D341Med (cell line): ENCODE measurements at places on chromosomes 3 and 15.

- DNase-seq = no peak
These were observed 37.8 kb downstream of the SLC24A1 start for GRCh38 chr15:65659502-65660052.

- no peak for DNase-seq
These were observed 40.5 kb downstream of the U2SURP start for GRCh38 chr3:143041903-143042302.

DNA sequence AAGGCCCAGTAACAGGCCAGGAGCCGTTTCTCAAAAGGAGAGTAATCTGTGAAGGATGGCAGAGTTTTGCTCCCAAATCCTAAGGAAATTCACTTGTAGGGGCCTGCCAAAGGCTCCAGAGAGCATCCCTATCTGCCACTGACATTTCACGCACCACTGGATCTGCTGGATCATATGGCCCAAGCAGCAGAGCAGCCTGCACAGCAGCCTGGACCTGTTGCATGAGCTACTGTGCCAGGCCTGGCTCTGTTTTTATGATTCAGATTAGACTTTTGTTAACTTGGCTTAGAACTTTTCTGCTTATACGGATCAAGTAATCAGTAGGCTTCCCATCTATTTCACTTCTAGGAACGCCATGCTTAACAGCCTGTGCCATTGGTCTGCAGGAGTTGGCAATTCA is 70.7 kb downstream of the CHRD start:
- no peak for DNase-seq

- DNase-seq = no peak
These were observed 432.3 kb upstream of the TPRG1 start for GRCh38 chr3:188739511-188739910.

- no peak for DNase-seq
These were observed 31.4 kb downstream of the MAPK6 start for GRCh38 chr15:52050416-52050815.

GRCh38 chr3:39122813-39123212 is 15.3 kb downstream of the TTC21A start:
- DNase-seq = no peak

DNA sequence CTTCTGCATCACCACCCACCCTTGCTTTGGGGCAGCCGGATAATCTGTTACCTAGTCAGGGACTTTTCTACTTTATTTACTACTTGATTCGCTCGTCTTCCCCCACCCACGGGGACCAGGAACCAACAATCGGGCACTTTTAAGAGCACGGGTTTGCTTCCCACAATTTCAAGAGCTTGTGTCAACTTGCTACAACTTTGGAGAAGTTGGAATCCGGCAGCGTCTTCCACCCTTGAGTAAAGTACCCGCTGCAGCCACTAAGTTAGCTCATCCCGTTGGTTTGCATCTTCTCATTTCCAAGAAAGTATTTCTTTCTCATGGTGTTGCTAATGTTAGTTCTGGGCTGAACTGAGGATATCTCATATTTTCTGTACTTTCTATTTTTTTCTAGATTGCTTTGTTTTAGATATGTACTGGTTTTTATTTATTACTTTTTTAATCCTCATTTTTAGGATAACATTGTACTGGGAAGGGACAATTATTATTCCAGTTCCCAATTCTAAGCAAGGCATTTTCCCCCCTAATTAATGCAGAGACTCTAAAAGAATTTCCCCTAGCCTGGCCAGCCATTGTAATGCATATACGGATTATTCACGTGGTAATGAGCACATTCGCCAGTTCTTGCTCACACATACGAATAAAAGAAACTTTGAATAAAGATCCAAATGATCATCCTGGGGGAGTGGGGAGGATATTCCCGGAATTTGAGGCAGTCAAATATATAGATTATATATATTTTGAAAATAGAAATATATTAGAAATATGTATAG is 4.0 kb downstream of the SOX2 start:
- no peak for DNase-seq
